ENCODE measurements at places on chromosomes 16 and 17.

DNA sequence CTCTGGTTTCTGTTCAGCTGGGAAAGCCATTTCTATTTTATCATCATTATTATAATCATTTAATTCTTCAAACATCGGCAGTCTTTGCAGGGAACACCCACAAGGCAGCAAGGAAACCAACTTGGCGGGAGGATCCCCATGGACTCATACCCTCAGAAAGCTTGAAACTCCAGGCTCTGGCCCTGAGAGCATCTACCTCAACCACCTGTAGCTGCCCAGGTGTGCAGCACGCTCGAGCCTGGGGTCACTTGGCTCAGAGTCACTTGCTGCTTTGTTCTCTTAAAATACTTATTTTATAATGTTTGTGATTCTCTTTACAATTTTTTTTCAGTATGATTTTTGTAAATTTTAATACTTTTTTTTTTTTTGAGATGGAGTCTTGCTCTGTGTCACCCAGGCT, 6.8 kb upstream of the ZNF423 start:
- DNase-seq = no peak

DNA sequence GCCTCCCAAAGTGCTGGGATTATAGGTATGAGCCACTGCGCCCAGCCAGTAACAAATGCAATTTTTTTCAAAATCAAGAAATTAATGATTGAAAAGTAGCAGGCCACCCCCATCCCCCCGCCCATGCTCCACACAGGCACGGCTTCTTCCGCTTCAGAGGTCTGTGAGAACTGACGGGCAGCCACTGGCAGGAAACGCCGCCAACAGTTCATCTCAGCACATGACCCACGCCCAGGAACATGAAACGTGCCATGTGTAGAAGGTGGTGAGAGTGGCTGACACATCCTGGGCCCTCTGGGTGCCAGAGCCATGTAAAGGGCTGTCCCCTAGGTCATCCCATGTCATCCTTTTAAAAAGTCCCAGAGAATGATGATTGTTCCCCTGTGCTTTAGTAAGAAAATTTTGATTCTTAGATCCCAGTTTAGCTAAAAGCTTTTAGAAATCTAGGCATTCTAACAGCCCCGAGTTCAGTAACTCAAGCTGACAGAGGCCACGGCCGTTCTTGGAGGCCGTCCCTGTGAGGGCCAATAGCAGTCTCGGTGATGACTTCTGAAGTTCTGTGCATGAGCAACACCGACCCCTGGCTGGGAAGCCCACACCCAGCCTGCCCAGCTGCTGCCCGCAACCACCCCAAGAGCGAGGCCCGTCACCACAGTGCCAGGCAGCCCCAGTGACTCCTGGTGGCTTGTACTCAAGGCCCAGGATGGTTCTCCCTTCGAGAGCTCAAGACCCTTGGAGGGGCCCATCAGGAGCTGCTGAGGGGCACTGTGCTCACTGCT, 52.1 kb downstream of the KLHDC4 start:
- DNase-seq = no peak

DNA sequence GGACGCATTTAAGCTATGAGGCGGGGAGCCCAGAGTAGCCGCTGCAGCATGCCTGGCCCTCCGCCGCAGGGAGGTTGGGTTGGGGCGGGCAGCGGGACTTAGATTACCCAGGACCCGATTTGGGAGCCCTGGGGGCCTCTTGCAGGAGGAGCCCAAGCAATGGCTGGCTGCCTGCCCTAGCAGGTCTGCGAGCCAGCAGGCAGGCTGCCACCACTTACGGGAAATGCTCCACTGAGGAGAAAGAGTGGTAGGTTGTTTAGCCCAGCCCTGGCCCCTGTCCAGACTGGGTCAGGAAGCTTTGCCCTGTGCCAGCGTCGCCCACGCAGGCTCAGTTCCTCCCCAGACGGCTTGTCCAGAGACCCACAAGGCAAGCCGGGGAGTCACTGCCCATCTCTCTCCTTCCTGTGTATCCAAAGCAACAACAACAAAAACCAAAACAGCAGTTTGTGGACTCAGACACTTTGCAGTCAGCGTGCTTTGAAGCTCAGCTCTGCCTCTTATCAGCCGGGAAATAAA, 10.3 kb upstream of the TVP23A start:
- DNase-seq = no peak

GRCh38 chr17:79332011-79332554, 257.5 kb downstream of the ENGASE start:
- no peak for DNase-seq

All from RKO (cell line).